ENCODE measurements at places on chromosomes 1 and 21.
A peak's percentile ranks its signal among the peaks of the same experiment; 100 is the strongest.

- H3K36me3 ChIP-seq: no peaks in the 10 kb centered on the region
- H3K4me3 ChIP-seq: no peak overlapping the region
- H3K27ac ChIP-seq: no peak overlapping the region
- no peaks in the 10 kb centered on the region for H3K4me1 ChIP-seq
- no peak for DNase-seq
- H3K27me3 ChIP-seq: no peaks in the 10 kb centered on the region
Measured at GRCh38 chr1:36982709-36983108, 51.6 kb downstream of the GRIK3 start.

GRCh38 chr21:42004406-42005199 lies 5.6 kb downstream of the ZBTB21 start:
- peak overlapping the region; percentile 25 for H3K27ac ChIP-seq
- H3K4me1 ChIP-seq: peaks cover 24% of the 10 kb centered on the region
- no peak overlapping the region for H3K4me3 ChIP-seq
- H3K36me3 ChIP-seq: peaks cover 24% of the 10 kb centered on the region
- no peak for DNase-seq

GRCh38 chr1:198445872-198446271 lies 94.6 kb downstream of the ATP6V1G3 start:
- H3K36me3 ChIP-seq: no peaks in the 10 kb centered on the region
- peaks cover 22% of the 10 kb centered on the region for H3K4me1 ChIP-seq
- no peaks in the 10 kb centered on the region for H3K27me3 ChIP-seq
- H3K27ac ChIP-seq: peak overlapping the region; percentile 89
- H3K4me3 ChIP-seq: no peak overlapping the region

DNA sequence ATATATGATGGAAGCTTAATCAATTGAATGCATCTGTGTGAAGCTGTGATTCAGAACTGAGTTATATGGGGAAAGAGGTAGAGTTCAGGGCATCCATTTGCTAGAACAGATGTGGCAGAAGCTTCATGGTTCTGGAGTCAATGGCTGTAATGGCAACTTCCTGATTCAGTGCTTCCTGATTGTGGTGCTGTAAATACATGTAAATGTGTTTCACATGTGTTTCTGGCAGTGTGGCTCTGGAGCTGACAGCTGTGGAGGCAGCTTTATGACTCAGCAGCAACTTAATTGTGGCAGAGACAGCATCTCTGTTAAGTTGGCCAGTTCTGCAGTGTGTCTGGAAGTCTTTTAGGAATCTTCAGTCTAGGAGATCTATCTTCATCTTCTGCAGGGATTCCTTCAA lies 226.6 kb upstream of the ZRANB2 start:
- H3K36me3 ChIP-seq: no peaks in the 10 kb centered on the region
- H3K27me3 ChIP-seq: no peaks in the 10 kb centered on the region

DNA sequence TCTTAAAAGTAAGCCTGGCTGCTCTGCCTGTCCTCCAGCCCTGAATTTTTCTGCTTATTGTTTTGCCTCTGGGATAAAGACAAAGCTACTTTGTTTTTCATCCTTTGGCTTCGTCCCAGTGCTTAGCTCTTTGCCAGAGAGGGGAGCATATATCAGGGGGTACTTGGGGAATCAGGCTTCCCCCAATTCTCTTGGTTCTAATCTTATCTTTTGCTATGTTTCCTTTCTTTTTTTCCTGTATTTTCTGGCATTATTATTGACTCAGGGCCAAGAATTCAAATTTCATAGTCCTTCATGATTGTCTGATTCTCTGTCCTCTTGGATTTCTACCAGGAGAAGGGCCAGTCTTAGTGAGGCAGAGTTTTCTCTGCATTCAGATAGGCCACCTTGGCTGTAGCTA lies 51.2 kb downstream of the GIPC2 start:
- H3K27ac ChIP-seq: peak overlapping the region; percentile 73
- peaks cover 44% of the 10 kb centered on the region for H3K4me1 ChIP-seq
- H3K4me3 ChIP-seq: no peak overlapping the region
- H3K36me3 ChIP-seq: no peaks in the 10 kb centered on the region
- no peaks in the 10 kb centered on the region for H3K27me3 ChIP-seq
